ENCODE measurements at places on chromosomes 11 and 22. TPM values are rescaled to one million over a fixed set of nuclear protein-coding genes. Genes with fewer than 3 reads are reported as not detected.
A peak's percentile ranks its signal among the peaks of the same experiment; 100 is the strongest.

The SPTY2D1 gene
- total RNA-seq: 21.0 TPM

The STK33 gene
- 3.8 TPM for total RNA-seq

DNA sequence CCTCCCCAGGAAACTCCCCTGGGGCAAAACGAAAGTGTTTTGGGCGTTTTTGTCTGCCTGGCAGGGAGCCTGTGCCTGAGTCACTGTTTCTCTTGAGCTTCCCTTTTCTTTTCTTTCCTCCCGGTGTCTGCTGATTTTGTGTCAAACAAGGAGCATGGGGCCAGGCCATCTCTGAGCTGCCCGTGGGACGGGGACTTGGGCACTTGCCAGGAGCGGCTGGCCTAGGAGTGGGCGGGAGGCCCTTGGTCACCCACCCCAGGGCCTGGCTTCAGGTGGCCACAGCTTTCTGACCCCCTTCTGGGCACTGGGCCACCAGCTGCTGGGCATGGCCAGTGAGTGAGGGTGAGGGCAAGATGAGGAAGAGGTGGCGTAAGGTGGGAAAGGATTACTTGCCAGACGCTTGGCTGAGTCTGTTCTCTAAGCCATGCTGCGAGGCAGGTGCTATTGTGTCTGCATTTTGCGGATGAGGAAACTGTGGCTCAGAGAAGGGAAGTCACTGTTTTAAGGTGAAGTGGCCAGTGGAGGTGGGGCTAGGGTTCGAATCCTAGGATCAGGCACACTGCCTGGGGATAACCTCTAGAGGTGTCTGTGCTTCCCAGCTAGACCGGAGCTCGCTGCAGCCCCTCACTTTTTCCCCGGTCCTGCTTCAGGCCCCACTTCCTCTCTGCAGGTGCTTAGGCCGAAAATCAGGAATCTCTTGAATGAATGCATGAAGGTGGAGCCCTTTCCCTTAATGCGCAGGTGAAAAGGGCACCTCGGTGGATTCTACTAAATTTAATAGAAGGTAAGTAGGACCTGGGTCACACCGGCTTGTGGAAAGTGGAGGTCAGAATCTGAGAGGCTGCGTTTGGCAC, 7.8 kb upstream of the NFAM1 start:
- peaks cover 57% of the 10 kb centered on the region for H3K4me1 ChIP-seq
- H3K27ac ChIP-seq: peak overlapping the region; percentile 79
- no peak overlapping the region for H3K4me3 ChIP-seq
- peak; percentile 84 for DNase-seq

GRCh38 chr11:5291207-5291838, 10.4 kb downstream of the OR51B4 start:
- no peak overlapping the region for H3K27ac ChIP-seq
- no peaks in the 10 kb centered on the region for H3K36me3 ChIP-seq
- no peaks in the 10 kb centered on the region for H3K27me3 ChIP-seq
- no peak overlapping the region for H3K4me3 ChIP-seq
- H3K4me1 ChIP-seq: no peaks in the 10 kb centered on the region

- no peaks in the 10 kb centered on the region for H3K36me3 ChIP-seq
- no peak overlapping the region for H3K27ac ChIP-seq
- peak; percentile 65 for DNase-seq
- H3K4me3 ChIP-seq: no peak overlapping the region
- no peaks in the 10 kb centered on the region for H3K27me3 ChIP-seq
Observed at GRCh38 chr11:34235591-34236071, 122.2 kb downstream of the ABTB2 start.

DNA sequence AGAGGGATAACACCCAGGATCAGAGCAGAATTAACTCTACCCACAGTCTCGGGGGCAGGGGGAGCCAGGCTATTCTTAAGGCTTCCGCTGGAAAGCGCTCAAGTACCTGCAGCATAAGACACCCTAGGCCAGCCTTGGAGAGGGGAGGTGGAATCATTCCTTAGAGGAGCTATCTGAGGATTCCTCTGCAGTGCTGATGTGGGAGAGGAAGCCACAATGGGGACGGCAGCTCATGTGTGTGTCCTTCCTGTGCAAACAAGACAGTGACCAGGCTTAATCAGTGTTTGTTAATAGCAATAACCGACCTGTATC, 382.2 kb upstream of the CADM1 start:
- no peak overlapping the region for H3K27ac ChIP-seq
- H3K4me1 ChIP-seq: no peaks in the 10 kb centered on the region
- H3K4me3 ChIP-seq: no peak overlapping the region
- H3K27me3 ChIP-seq: no peaks in the 10 kb centered on the region
- no peaks in the 10 kb centered on the region for H3K36me3 ChIP-seq

The C22orf31 gene
- not detected for total RNA-seq

DNA sequence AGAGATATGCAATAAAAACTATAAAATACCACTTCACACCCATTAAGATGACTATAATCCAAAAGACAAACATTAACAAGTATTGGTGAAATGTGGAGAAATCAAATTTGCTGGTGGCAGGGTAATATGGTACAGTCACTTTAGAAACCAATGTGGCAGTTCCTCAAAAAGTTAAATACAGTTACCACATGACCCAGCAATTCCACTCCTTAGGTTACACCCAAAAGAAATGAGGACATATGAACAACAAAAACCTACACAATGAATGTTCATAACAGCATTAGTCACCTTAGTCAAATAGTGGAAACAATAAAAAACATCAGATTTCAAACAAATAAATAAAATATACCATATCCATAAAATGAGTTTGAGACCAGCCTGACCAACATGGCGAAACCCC, 52.6 kb downstream of the RDX start:
- no peak for DNase-seq
- no peaks in the 10 kb centered on the region for H3K27me3 ChIP-seq
- peaks cover 5% of the 10 kb centered on the region for H3K36me3 ChIP-seq
- no peak overlapping the region for H3K27ac ChIP-seq

DNA sequence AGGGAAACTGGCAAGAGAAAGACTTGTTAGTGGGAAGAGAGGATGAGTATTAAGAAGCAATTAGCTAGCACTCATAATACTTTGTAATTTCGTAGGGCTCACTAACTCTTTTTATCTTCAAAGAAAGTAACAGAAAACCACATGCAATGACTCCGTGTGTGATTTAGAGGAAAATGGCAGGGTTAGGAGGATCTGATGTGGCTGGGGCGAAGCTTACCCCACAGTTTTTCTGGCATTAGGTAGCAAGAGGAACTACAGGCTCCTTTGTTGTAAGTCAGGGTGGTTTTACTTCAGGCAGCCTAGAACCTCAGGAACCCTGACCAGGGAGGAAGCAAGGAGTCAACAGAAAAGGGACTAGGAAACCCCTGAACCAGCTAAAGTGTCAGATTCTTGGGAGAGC, 89.7 kb downstream of the SPON1 start:
- H3K27ac ChIP-seq: no peak overlapping the region
- no peak overlapping the region for H3K4me3 ChIP-seq
- H3K4me1 ChIP-seq: no peaks in the 10 kb centered on the region
- no peaks in the 10 kb centered on the region for H3K27me3 ChIP-seq
- no peak for DNase-seq

DNA sequence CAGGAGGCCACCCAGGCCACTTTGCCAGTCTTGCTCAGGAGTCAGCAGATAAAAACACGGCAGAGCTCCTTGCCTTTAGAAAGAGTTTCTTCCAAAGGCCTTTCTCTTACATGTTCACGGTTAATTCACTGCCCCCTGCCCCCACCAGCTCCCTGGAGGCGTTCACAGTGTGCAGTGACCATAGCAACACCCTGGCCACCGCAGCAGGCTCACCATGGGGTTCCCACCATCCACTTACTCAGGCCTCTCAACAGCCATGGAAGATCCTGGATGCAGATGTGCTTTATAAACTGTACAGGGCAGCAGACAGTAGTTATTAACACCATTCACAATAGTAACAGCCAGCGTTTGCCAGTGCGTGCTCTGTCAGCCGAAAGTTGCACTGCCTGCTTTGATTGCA, 10.6 kb upstream of the MYO7A start:
- no peaks in the 10 kb centered on the region for H3K27me3 ChIP-seq
- H3K4me1 ChIP-seq: no peaks in the 10 kb centered on the region
- H3K4me3 ChIP-seq: no peak overlapping the region
- H3K36me3 ChIP-seq: peaks cover 7% of the 10 kb centered on the region
- DNase-seq: no peak

The NEAT1 gene
- total RNA-seq: 266 TPM

DNA sequence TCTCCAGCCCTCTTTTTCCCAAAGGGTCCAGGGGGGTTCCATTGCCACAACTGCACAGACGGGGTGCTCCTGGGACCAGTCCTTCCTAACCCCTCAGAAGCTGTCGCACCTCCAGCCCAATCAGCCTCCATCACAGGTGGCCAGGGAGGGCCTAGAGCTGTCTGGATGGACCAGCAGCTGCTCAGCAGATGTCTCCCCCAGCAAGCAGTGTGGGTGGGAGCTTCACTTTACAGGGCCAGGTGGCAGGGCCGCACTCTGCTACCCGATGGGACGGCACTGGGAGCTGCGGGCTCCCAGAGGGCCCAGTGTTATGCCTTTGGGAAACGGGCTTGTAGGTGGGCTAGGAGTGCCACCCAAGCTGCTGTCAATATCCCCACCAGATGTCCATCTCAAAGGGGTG, 120.5 kb downstream of the DSCAML1 start:
- no peaks in the 10 kb centered on the region for H3K27me3 ChIP-seq
- H3K4me3 ChIP-seq: no peak overlapping the region
- H3K36me3 ChIP-seq: no peaks in the 10 kb centered on the region
- H3K27ac ChIP-seq: no peak overlapping the region

The LMO2 gene
- total RNA-seq: 75.8 TPM

GRCh38 chr11:69816671-69817070, 2.5 kb downstream of the FGF3 start:
- no peaks in the 10 kb centered on the region for H3K36me3 ChIP-seq
- no peaks in the 10 kb centered on the region for H3K27me3 ChIP-seq
- peaks cover 21% of the 10 kb centered on the region for H3K4me1 ChIP-seq
- no peak overlapping the region for H3K4me3 ChIP-seq

DNA sequence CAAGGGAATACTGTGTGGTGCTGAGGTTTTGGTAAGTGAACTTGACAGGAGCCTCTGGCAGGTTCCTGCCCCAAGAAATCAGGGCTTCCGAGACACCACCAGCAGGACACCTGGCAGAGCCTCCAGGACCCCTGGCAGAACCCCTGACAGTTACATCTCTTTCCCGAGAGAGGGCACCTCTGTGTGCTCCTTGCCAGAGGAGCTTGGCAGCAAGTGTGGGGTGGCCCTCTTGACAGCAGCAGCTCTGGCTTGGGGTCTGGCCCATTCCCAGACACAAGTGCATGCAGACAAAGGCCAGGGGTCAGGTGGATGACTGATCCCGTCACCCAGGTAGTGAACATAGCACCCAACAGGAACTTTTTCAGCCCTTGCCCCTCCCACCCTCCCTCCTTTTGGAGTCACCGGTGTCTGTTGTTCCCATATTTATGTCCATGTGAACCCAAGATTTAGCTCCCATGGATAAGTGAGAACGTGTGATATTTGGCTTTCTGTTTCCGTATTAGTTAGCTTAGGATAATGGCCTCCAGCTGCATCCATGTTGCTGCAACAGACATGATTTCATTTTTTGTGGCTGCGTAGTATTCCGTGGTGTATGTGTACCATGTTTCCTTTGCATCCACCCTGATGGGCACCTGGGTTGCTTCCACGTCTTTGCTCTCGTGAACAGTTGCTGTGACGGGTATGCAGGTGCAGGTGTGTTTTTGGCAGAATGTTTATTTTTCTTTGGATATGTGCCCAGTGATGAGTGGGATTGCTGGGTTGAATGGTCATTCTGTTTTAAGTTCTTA, 21.2 kb upstream of the OSBPL5 start:
- no peak overlapping the region for H3K27ac ChIP-seq
- peaks cover 16% of the 10 kb centered on the region for H3K4me1 ChIP-seq
- H3K4me3 ChIP-seq: no peak overlapping the region

The NPAS4 gene
- not detected for total RNA-seq

GRCh38 chr22:42261296-42261695, 9.2 kb downstream of the TCF20 start:
- no peak for DNase-seq
- no peak overlapping the region for H3K4me3 ChIP-seq
- no peaks in the 10 kb centered on the region for H3K36me3 ChIP-seq
- H3K4me1 ChIP-seq: peaks cover 80% of the 10 kb centered on the region

The PKDREJ gene
- not detected for total RNA-seq

The GPR83 gene
- total RNA-seq: 0.11 TPM

- no peaks in the 10 kb centered on the region for H3K36me3 ChIP-seq
- H3K27me3 ChIP-seq: no peaks in the 10 kb centered on the region
- no peak overlapping the region for H3K4me3 ChIP-seq
- H3K27ac ChIP-seq: no peak overlapping the region
Observed at GRCh38 chr11:117713538-117713991, 83.5 kb downstream of the DSCAML1 start.

- no peaks in the 10 kb centered on the region for H3K27me3 ChIP-seq
- no peaks in the 10 kb centered on the region for H3K4me1 ChIP-seq
- no peak overlapping the region for H3K4me3 ChIP-seq
Observed at GRCh38 chr11:8004008-8004407, 16.9 kb downstream of the EIF3F start.

The DDX25 gene
- 0.33 TPM for total RNA-seq

The SUSD2 gene
- total RNA-seq: 1.6 TPM

The ZP1 gene
- not detected for total RNA-seq

The F2 gene
- 0.33 TPM for total RNA-seq

- no peak overlapping the region for H3K4me3 ChIP-seq
- peak overlapping the region; percentile 83 for H3K27ac ChIP-seq
- no peak for DNase-seq
- H3K4me1 ChIP-seq: peaks cover 54% of the 10 kb centered on the region
Observed at GRCh38 chr11:8814923-8815240, 96.1 kb upstream of the AKIP1 start.

All from spleen (tissue), 13 donors.